NB4 (cell line): ENCODE measurements at places on chromosomes 5 and 9.

DNA sequence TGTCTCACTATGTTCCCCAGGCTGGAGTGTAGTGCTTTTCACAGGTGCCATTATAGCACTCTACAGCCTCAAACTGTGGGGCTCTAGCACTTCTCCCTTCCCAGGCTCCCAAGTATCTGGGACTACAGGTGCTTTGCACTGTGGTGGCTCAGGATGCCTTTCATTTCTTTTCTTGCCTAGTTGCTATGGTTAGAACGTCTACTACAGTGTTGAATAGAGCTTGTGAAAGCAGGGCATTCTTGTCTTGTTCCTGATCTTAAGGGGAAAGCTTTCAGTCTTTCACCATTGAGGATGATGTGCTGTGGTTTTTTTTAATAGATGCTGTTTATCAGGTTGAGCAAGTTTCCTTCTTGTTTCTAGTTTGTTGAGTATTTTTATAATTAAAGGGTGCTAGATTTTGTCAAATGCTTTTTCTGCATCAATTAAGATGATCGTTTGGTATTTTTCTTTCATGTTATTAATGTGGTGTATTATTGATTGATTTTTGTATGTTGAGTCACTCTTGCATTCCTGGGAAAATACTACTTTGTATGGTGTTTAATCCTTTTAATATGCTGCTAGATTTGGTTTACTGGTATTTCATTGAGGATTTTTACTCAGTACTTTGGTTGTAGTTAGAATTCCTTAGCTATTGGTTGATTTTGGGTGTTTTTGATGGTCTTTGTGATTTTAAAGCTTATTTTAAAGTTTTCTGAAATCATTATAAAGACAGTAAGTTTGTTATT is 35.6 kb downstream of the GPBP1 start:
- DNase-seq = peak; percentile 54

DNA sequence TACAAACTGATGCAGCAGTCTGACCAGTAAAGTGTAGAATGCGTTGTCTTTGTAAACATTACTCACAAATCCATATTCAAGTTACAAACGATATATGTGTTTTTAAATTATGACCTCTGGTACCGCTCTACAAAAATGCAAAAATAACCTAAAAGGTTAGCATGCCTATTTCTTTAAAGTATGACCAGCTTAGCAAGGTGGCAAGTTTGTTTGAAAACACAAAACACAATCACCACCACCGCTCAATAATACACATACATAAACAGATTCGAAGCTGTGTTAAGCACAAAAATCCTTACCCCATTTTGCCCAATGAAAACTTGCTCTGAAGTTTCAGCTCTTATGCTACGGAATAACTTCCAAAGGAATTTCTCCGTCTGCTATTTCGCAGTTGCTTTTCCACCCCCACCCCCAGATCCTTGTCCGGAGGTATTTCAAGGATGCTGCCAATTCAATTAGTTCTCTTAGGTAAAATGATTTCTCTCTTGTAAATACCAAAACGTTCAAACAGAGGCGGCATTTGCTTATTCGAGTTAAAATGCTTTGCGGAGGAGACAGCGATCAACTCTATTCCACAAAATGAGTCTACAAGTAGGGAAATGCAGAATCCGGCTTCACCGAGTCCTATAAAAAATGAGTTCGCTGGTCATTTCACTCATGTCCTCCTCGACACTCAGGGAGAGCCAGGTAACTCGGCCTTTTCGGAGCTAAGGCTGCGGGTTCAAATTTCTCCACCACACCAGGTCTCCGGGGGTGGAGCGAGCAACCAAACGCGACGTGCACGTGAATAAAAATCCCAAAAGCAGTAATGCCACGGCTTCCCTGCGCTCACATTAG is 1.2 kb downstream of the HOMER1 start:
- DNase-seq = peak; percentile 30

DNA sequence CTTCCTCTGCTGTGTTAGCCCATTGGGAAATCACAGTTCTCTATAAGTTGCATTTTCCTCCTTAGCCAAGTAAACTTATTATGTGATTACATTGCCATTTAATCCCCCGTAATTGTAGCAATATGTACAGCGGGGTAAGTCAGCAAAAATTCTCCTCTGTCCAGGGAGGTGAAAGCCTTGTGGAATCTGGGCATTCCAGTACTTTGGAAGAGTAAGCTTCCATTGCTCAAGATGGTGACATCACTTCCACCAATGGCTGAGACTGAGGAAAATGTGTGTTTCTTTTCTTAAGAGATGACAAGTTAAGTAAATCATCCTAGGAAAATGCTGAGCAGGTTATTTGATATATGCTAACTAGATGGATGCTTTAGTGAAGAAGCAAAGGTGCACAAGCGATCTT is 436.7 kb downstream of the CETN3 start:
- DNase-seq = no peak

- no peak for DNase-seq
These were observed 788.8 kb upstream of the EDIL3 start for GRCh38 chr5:85173469-85173868.

DNA sequence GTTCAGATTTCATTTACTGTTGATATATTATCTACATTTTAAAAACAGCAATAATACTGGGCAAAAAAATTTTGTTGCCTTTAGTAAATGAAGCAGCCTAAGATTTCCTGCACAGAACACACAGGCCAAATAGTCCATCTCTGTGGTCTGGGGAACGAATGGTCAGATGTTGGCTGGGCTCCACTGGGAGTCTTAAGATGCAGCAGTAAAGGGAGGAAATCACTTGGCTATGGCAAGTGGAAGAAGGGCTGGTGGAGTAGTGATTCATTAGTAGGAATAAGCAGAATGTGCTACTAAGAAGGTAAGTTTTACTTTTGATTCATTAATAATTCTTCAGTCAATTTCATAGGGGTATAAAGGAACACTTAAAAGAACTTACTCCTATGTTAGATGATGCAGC is 91.1 kb upstream of the ARRDC3 start:
- DNase-seq = no peak

DNA sequence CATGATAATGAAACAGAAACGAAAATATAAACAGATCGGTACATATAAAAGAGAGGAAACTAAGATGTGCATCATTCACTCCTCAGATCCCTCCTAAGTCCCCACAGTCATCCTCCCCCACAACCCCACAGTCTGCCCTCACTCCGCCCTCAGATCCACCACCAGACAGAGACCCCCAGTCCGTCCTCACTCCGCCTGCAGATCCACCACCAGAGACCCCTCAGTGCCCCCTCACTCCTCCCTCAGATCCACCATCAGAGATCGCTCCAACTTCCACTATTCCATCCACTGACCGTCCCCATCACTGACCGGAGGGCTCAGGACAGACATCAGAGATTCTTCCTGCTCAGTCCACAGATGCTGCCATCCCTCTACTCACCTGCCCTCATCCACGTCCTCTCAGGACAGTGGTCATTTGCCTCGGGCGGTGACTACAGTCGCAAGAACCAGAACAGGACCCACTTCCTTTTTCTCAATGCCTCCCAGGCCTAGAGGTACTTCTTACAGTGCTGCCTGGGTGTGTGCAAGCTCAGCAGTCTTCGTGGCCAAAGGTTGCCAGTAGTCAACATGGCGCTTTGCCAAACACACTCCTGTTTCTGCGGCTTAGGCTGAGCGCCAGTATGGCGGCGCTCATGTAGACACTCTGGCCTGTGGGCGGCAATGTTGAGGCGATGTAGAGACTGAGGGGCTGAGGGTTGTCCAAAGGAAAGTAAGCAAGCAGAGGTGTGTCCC is 8.3 kb upstream of the SPATA31C1 start:
- no peak for DNase-seq

DNA sequence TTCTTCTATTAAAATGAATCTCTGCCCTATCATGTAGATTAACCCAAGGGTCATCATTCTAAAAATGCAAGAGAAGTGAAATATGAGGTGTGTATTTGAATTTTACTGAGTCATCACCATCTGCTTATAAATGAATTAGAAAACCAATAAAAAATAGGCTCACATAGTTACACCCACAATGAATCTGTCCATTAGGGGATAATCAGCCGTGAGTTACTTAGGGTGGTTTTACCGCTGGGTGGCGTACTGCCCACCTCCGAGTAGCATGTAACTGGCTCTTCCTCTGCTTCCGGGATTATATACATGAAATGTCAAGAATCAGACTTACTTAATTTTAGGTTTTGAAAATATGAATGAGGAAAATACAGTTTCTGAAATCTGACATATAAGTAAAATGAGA is 332.9 kb upstream of the CCNG1 start:
- peak; percentile 40 for DNase-seq

- DNase-seq = no peak
These were observed 12.7 kb upstream of the AHRR start for GRCh38 chr5:308672-309271.

DNA sequence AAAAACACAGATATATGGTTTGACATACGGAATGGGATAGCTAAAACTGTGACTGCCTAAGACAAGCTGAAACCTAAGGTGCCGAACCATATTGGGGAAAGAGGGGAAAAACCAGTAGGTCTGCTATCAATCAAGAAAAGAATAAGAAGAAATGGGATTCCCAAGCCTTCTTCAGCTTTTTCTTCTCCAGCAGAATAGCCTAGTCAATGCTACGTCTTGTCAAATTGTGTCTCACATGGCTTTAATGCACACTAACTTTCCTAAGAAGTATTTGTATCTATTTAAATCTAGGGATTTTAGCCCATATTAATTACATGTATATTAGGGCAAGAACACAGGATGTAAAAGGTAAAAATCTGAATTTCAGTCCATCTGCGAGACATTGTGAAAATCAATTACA is 797 bp upstream of the FBXO38 start:
- no peak for DNase-seq

DNA sequence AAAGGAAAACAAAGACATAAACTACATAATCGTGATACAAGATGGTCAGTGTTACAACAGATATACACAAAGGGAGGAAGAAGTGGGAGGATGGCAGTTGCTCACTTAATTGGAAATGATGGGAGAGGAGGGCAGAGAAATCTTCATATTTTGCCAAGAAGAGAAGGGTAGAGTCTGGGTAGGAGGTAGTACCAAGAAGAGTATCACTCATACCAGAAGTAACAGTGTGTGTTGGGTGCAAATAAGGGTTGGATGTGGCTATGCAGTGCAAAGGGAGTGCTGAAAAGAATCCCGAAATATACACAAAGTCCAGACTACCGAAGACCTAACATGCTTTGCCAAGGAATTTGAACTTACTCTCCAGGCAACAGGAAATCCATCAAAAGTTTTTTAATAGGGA is 41.0 kb downstream of the ERMP1 start:
- DNase-seq = no peak

DNA sequence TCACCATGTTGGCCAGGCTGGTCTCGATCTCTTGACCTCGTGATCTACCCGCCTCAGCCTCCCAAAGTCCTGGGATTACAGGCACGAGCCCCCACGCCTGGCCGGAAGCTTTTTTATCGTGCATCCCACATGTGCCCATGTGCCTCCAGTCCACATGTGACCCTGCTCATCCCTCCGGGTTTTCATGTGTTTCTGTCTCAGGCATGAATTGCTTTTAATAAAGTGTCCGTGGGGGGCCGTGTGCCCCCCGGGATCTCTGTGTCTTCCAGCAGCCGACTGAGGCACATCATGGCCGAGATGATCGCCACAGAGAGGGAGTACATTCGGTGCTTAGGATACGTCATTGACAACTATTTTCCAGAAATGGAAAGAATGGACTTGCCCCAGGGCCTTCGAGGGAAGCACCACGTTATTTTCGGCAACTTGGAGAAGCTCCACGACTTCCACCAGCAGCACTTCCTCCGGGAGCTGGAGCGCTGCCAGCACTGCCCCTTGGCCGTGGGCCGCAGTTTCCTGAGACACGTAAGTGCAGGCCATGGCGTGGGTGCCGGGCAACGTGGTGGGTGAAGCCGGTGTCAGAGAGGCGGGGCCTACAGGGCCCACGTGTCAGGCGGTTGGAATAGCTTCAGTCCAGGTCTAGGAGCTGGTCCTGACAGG is 22.1 kb upstream of the LRRC14B start:
- no peak for DNase-seq
